ENCODE measurements at places on chromosomes 2 and 18. TPM values are rescaled to one million over a fixed set of nuclear protein-coding genes. Genes with fewer than 3 reads are reported as not detected.

The LRATD1 gene
- total RNA-seq = 3.5 TPM

The CEP68 gene
- 7.0 TPM for total RNA-seq

The TPGS2 gene
- 146 TPM for total RNA-seq

The FARSB gene
- 10.7 TPM for total RNA-seq

The EPC2 gene
- 23.5 TPM for total RNA-seq

The GAL3ST2 gene
- 0.44 TPM for total RNA-seq

The SERPINB7 gene
- total RNA-seq = 136 TPM

The ALPP gene
- not detected for total RNA-seq

The CD226 gene
- total RNA-seq = 0.50 TPM

The TET3 gene
- 4.2 TPM for total RNA-seq

Data from uterine smooth muscle cell (primary cell).